ENCODE measurements at places on chromosomes 1 and 21. TPM values are rescaled to one million over a fixed set of nuclear protein-coding genes. Genes with fewer than 3 reads are reported as not detected.

The SPRR2F gene
- polyA plus RNA-seq = 26.1 TPM

DNA sequence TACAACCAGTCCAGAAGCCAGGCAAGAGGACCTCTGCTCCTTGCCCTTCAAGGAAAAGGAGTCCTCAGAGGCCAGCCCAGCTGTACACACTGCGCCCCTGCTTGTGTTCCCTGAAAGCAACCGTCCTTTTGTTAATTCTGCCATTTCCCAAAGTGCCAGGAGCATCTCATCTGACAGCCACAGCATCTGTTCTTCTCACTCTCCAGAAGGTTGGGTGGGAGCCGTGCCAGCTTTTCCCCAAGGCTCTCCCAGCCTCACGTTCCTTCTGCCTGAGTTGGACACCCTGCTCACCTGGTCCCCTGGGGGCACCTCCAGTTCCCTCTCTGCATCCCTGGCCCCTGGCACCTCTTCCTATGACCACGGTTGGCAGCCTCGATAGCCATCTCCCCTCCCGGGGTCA, 10.5 kb upstream of the CNTN2 start:
- H3K36me3 ChIP-seq = no peaks in the 10 kb centered on the region
- no peak overlapping the region for H3K4me3 ChIP-seq
- no peaks in the 10 kb centered on the region for H3K4me1 ChIP-seq

DNA sequence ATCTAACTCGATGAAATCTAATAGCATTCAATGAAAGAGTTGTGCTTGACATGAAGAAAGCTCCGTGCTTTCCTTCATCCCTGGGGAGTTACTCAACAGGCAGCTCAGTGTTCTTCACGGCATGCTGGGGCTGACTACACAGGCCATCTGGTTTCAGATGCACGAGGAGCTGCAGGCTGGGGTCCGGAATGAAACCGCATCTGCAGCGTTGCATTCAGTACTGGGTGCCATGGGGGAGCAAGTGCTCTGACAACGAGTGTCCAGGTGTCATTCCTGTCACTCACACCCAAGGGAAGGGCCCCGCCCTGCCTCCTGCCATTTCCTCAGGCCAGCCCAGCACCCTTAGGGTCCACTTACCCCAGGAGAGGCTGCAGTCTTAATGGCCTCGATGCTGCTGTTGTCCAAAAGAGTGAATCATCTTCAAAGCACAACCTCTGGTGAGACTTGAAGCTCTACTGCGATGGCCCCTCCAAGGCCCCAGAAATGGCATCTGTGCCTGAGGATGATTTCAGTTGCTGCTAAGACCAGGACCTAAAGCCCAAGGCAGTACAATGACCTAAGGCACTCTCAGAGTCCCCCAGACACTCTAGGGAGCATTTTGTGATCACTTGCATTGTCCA, 61.4 kb downstream of the STUM start:
- no peak for DNase-seq
- H3K4me3 ChIP-seq = no peak overlapping the region
- H3K27me3 ChIP-seq = peaks cover 4% of the 10 kb centered on the region
- H3K36me3 ChIP-seq = no peaks in the 10 kb centered on the region
- H3K4me1 ChIP-seq = peaks cover 12% of the 10 kb centered on the region

DNA sequence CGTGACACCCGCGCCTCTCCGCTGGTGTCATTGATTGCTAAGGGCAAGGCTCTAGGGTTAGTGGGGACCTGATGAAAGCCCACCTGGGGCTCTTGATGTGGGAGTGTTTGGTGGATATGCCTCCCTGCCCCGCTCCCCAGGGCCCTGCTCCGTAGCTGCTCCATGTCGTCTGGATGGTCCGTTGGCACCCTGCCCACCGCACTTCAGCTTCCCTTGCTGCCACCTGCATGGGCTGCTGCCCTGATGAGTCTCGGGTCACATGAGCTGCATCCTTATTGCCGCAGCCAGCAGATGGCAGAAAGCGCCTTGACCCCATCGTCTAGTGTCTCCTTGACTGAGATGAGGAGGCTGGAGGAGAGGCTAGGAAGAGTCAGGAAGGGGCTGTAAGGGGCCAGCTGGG, 439.4 kb downstream of the CAMTA1 start:
- no peak overlapping the region for H3K27ac ChIP-seq
- no peaks in the 10 kb centered on the region for H3K27me3 ChIP-seq
- H3K4me3 ChIP-seq = no peak overlapping the region
- no peaks in the 10 kb centered on the region for H3K4me1 ChIP-seq
- DNase-seq = no peak
- H3K36me3 ChIP-seq = no peaks in the 10 kb centered on the region

GRCh38 chr1:66384258-66384921, 149.6 kb upstream of the SGIP1 start:
- no peaks in the 10 kb centered on the region for H3K27me3 ChIP-seq
- no peaks in the 10 kb centered on the region for H3K4me1 ChIP-seq
- no peak overlapping the region for H3K4me3 ChIP-seq
- H3K36me3 ChIP-seq = no peaks in the 10 kb centered on the region
- H3K27ac ChIP-seq = no peak overlapping the region
- no peak for DNase-seq

DNA sequence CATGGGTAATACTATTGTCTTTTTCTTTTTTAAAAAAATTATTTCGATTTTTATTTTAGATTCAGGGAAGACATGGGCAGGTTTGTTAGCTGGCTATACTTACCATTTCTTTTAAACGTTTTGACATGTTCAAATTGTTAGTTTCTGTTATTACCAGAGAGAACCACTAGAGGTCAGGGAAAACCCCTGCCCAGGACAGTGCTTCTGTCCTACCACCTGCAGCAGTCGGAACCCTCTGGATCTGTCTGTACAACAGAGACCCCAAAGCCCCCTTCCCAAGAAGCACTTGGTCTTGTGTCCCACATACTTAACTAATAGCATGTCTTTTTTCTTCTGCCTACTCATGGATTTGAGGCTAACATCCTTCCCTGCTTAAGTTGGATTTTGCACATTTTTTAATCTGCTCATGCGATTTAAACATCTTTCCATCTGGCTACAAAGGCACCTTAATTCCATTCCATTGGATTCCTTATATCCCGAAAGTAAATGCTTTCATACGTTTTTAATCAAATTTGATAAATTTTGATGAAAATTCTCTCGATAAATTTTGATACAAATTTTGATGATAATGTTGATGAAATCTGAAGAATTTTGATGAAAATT, 10.0 kb upstream of the C1orf115 start:
- no peak overlapping the region for H3K4me3 ChIP-seq
- no peaks in the 10 kb centered on the region for H3K36me3 ChIP-seq
- DNase-seq = peak; percentile 61
- no peaks in the 10 kb centered on the region for H3K4me1 ChIP-seq

- no peaks in the 10 kb centered on the region for H3K36me3 ChIP-seq
- peaks cover 9% of the 10 kb centered on the region for H3K27me3 ChIP-seq
- no peak overlapping the region for H3K4me3 ChIP-seq
- no peak for DNase-seq
- no peak overlapping the region for H3K27ac ChIP-seq
Measured at GRCh38 chr1:34867415-34867814, 7.9 kb upstream of the SMIM12 start.

DNA sequence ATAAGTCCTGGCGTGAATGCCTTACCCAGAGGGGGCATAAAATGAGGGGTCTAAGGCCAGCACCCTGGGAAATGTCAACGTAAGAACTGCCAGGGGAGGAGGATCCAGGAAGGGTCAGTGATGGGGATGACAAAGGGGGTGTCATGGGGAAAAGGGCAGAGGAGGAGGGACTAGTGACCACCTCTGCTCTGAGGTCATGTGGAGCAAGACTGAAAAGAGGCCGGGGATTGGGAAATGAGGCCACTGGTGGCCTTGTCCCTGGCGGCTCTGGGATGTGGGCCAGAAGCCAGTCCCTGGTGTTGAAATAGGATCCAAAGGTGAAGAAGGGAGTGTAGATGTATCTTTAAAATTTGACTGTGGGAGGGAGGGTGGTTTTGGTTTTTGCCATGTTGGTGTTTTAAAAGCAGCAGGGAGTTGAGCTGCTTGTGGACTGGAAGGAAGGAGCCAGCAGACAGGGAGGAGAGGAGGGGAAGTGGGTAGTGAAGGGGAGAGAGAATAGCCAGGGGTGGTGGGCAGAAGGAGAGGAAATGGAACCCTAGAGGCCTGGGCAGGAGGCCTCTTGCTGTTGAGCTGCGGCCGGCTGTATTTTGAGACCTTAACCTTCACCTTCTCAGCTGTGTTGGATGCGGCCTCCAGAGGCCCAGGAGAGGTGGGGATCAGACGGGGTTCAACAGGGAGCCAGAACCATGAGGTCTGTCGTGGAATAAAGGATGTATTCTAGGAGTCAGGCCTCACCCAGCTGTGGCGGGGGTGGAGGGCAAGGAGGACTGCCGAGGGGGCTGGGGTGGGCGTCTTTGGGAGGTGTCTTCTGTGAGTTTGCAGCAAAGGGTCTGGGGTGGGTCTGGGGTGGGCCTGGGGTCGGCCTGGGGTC, 92.5 kb downstream of the DHRS3 start:
- DNase-seq = peak; percentile 57
- no peak overlapping the region for H3K4me3 ChIP-seq
- H3K36me3 ChIP-seq = no peaks in the 10 kb centered on the region
- no peaks in the 10 kb centered on the region for H3K27me3 ChIP-seq
- peaks cover 43% of the 10 kb centered on the region for H3K4me1 ChIP-seq

- H3K4me1 ChIP-seq = peaks cover 18% of the 10 kb centered on the region
- H3K4me3 ChIP-seq = no peak overlapping the region
- H3K36me3 ChIP-seq = no peaks in the 10 kb centered on the region
- DNase-seq = peak; percentile 31
- H3K27me3 ChIP-seq = no peaks in the 10 kb centered on the region
Measured at GRCh38 chr1:55584526-55585401, 369.6 kb upstream of the USP24 start.

GRCh38 chr1:27605796-27606707, 2.1 kb upstream of the AHDC1 start:
- no peak overlapping the region for H3K4me3 ChIP-seq
- H3K27ac ChIP-seq = peak overlapping the region; percentile 60
- H3K27me3 ChIP-seq = no peaks in the 10 kb centered on the region
- no peaks in the 10 kb centered on the region for H3K36me3 ChIP-seq
- H3K4me1 ChIP-seq = peaks cover 33% of the 10 kb centered on the region
- DNase-seq = peak; percentile 75

Measured in hepatocyte (in vitro differentiated cells).